ENCODE measurements at places on chromosomes 11 and 22. TPM values are rescaled to one million over a fixed set of nuclear protein-coding genes. Genes with fewer than 3 reads are reported as not detected.

Gene IFITM2
- total RNA-seq = 57.3 TPM

DNA sequence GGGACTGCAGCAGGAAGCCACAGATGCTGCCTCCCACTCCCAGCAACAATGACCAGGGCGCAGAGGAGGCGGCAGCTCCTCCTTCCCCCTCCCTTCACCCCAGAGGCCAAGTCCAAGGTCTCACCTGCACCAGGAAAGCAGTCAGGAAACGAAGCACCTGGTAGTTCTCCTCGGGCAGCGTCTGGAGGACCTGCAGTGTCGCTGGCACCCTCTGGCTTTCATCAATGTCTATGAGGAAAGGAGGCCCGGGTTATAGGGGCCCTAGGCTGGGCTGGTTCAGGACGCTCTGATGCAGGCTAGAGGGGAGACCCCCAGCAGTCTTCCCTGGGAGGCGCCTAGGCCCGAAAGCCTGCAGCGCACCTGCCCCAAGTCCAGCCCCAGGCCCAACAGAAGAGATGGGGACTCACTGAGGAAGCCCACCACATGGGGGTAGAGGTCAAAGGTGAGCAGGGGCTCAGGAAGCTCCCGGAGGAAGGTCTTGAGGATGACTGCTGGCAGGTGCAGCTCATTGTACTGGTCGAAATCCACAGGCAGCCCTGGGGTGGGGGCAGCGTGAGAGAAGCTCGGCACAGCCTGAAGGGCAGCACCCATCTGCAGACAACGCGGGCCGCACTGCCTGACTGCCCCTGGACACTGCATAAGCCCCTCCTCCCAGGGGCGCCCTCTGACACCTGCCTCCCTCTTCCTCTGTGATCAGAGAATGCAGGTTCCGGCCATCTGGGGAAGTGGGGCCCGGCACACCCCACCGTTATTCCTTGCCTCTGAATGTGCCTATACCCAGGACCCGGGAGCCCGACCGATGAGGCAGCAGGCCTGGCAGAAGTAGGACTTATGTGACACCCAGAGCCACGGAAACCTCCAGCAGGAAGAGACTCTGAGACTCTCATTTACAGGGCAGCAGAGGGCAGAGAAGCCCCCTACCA lies 20.9 kb downstream of the ARHGAP1 start:
- no peak for DNase-seq
- peaks cover 12% of the 10 kb centered on the region for H3K4me1 ChIP-seq
- no peak overlapping the region for H3K27ac ChIP-seq
- no peaks in the 10 kb centered on the region for H3K36me3 ChIP-seq
- no peak overlapping the region for H3K4me3 ChIP-seq
- no peaks in the 10 kb centered on the region for H3K27me3 ChIP-seq

DNA sequence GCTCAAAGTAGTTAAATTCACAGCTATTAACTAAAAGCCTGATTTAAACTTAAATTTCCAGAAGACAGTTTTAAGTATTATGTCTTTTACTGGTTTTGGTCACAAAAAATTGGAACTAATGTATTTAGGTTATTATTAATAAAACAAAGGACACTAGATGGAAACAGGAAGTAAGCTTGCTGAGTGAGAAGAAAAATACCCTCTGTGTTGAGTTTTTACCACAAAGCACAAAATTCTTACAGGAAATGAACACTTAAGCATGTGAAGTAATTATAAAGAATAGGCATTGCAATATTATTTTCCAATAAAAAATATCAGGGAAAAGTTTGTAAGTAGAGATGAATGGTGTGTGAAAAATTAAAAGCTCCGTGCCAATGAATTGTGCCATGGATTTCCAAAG lies 46.3 kb downstream of the PIK3C2A start:
- no peak for DNase-seq
- H3K4me1 ChIP-seq = no peaks in the 10 kb centered on the region
- H3K36me3 ChIP-seq = no peaks in the 10 kb centered on the region
- no peak overlapping the region for H3K27ac ChIP-seq
- no peak overlapping the region for H3K4me3 ChIP-seq
- no peaks in the 10 kb centered on the region for H3K27me3 ChIP-seq

- no peaks in the 10 kb centered on the region for H3K4me1 ChIP-seq
- no peak overlapping the region for H3K4me3 ChIP-seq
- no peak for DNase-seq
- H3K27ac ChIP-seq = no peak overlapping the region
- H3K27me3 ChIP-seq = no peaks in the 10 kb centered on the region
These were observed 22.5 kb upstream of the WNT7B start for GRCh38 chr22:45999379-45999971.

DNA sequence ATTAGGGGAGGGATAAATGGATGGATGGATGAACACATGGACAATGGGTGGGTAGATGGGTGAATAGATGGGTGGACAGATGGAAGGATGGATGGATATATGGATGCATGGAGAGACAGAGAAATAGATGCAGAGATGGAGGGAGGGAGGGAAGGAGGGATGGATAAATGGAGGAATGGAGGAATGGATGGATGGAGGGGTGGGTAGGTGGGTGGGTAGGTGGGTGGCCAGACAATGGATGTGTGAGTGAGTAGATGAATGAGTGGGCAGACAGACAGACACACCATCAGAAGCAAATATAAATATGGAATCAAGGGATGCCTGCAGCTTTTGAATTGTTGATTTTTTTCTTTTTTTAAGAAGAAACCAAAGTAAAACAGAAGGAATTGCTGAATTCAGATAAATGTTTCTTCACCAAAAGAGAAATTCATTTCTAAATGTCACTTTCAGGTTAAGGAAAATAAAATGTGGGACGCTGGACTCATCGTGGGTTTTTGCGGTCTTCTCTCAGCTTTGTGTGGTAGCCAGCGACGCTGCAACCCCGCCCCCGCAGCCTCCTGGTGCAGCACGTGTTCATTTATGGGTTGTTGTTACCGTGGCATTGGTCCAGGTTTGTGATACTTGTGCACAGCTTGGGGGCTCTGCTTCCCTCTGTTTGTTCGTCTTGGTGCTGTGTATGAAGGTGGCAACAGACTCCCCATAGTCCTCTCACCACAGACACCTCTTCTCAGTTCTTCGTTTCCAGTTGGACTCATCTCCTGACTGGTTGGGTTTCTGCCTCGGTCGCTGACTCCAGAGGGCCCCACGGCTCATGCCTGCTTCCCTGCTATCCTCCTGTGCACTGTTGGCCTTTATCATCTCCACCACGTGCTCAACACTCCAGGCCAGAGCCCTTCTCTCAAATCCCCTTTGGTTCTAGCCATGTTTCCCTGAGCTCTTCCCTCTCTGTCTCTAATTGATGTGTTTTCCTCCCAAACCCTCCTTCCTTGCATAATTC lies 76.4 kb downstream of the CDKN1C start:
- H3K27ac ChIP-seq = no peak overlapping the region
- peaks cover 21% of the 10 kb centered on the region for H3K27me3 ChIP-seq
- no peaks in the 10 kb centered on the region for H3K4me1 ChIP-seq
- no peak overlapping the region for H3K4me3 ChIP-seq
- no peaks in the 10 kb centered on the region for H3K36me3 ChIP-seq
- DNase-seq = no peak

Gene RFPL3
- total RNA-seq = not detected

DNA sequence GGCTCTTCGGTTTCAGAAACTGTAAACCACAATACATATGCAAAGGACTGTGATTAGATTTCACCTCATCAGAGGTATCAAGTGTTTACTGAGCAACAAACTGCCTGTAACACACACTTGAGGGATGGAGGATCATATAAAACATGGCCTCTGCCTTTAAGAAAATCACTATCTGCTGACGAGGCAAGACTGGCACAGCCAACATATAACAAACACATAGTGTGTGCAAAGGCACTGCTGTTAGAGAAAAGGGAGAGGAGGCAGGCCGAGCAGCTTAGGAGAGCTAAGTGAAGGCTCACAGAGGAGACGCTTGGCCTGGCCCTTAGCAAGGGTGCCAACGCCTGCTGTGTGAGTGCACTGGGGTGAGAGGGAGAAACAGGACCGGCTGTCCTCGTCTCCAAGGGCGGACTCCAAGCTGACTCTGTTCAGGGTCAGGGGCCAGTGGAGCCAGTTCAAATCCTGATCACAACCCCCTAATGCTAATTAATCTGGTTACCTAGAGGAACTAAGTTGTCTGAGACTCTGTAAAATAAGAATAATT lies 48.2 kb downstream of the LRFN4 start:
- H3K4me1 ChIP-seq = peaks cover 14% of the 10 kb centered on the region
- H3K27me3 ChIP-seq = no peaks in the 10 kb centered on the region
- no peak overlapping the region for H3K4me3 ChIP-seq
- 0 out of 2 replicates have a peak overlapping the region, but pooled peaks have one; percentile 45 for H3K27ac ChIP-seq
- H3K36me3 ChIP-seq = no peaks in the 10 kb centered on the region

DNA sequence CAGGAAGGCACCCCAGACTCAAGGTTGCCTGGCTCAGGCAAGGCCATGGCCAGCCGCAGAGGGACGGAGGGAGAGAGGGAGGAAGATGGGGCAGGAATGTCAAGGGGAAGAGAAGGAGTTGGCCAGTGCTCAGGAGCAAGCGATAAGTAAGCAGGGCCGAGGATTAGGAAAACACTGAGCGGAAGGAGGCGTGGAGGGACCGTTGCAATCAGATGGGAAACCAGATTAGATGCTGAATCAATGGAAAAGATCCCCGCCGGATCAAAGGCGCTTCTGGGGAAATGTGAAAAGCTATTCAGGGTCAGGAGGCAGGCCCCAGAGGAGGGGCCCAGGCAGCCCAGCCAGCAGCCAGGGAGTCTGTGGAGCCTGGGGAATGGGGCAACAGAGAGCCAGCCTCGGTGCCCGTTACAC lies 26.6 kb upstream of the MYEOV start:
- H3K27ac ChIP-seq = no peak overlapping the region
- DNase-seq = no peak
- no peaks in the 10 kb centered on the region for H3K27me3 ChIP-seq
- no peak overlapping the region for H3K4me3 ChIP-seq
- no peaks in the 10 kb centered on the region for H3K4me1 ChIP-seq

- H3K36me3 ChIP-seq = no peaks in the 10 kb centered on the region
- no peak overlapping the region for H3K4me3 ChIP-seq
- H3K4me1 ChIP-seq = no peaks in the 10 kb centered on the region
- H3K27ac ChIP-seq = no peak overlapping the region
- DNase-seq = no peak
These were observed 258.5 kb upstream of the PDGFD start for GRCh38 chr11:104422324-104422944.

DNA sequence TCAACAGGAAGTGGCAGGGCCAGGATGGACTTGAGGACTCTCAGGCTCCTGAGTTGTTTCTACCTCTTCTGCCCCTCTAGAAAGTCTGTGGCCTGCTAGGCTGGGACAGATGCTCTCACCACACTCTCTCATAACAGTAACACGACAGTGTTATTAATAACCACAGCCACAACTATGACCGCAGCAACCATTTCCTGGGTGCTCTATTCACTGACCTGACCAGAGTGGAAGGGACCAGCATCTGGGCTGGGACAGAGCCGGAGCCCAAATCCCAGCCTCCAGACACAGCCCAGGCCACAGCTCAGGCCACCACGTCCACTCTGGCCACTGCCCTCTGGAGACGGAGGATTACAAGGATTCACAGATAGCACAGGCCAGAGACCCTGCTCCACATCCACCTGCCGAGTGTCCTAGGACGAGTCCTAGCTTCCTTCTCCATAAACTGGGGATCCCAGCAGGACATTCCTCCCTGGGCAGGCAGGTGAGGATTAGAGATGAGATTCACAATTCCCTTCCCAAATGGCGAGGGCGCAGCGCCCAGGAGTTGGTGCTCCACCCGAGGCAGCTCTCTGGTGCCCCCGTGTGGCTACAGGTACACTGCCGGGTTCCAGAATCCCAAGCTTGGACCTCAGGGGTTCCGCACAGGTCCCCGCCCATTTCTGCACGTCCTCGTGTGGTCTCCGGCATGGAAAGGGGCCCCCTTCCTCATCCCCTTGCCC lies 7.1 kb downstream of the PNPLA5 start:
- H3K4me1 ChIP-seq = no peaks in the 10 kb centered on the region
- no peak overlapping the region for H3K27ac ChIP-seq
- H3K4me3 ChIP-seq = no peak overlapping the region
- no peaks in the 10 kb centered on the region for H3K27me3 ChIP-seq

Measured in GM23338 (cell line).